ENCODE measurements at places on chromosomes 13 and 19.

GRCh38 chr19:58557221-58558065 is 968 bp downstream of the UBE2M start:
- no peak for DNase-seq

DNA sequence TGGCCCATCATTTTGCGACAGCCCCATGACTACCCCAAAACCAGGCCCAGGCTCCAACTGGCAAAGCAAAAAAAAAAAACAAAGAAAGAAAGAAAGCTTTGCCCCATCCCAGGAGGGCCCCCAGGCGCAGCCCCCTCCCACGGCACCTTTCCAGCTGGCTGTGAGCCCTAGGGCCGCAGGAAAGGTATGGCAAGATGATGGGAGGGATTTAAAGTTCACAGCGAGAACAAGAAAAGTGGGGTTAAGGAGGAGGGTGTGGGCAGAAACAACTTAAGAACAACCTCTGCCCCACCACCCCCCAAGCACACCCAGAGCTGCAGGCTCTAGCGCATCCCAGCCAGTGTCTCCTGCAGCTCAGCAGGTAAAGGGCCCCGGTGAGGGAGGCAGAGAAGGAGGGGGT is at the start of gene CYP2F1:
Gene CYP2F1 (plus strand): TSS at position 301 of the 400 bp plus-strand sequence. CDS start 1,757 bp downstream, outside the sequence.
- DNase-seq: no peak

DNA sequence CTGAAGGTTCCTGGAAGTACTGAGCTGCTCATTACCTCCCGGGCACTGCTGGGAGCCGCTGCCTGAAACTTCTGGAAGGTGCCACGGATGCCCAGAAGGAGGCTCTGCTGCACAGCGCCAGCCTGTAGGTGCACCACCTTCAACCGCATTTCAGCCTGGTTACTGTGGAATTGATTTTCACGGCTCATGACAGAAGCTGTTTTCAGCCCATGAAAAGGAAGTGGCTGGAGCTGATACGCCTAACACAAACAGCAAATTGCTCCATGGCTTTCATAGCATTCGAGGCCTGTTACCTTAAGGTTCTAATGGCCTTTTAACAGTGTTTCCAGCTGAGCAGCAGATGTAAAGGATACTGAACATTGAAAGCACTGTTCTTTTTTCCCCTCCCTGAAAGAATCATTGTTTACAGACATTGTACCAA is 22.0 kb downstream of the GPC6 start:
- DNase-seq: no peak

GRCh38 chr13:90375851-90376250 is 971.6 kb upstream of the MIR17HG start:
- DNase-seq: no peak

DNA sequence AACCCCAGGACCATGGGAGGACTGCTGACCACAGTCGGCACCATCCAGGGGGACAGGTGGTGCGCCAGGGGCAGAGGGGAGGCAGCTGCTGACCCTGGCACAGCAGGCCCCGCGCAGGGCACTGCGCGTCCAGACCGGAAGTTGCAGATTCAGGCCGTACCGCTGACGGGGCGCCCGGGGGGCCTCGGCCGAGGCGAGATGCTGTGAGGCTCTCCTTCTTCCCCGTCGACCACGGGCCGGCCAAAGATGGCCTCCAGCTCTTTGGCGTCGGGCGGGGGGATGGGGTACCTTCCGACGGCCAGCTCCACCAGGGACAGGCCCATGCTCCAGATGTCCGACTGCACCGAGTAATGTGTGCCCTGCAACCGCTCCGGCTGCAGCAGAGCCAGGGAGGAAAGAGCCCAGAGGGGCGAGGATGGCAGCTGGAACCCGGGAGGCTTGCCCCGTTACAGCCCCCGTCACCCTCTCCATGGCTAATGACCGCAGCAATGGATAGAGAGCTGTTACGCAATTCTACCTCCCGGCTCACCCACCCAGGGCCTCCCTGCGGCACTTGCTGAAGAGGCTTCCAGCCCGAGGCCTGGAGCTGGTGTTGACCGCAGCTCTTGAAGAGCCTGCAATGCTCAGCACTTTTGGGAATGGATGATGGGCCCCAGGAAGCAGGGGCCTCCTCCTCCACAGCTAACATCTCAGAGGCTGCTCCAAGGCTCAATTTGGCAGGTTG is 24.7 kb downstream of the MAP2K2 start:
- no peak for DNase-seq

GRCh38 chr13:109427148-109427547 is 359.2 kb downstream of the IRS2 start:
- DNase-seq: no peak

GRCh38 chr13:109387471-109387870 is 398.9 kb downstream of the IRS2 start:
- no peak for DNase-seq

Data from activated CD4-positive, CD25-positive, alpha-beta regulatory T cell (primary cell).